Ureter (tissue), 1 donor: ENCODE measurements at places on chromosomes 2 and 18. TPM values are rescaled to one million over a fixed set of nuclear protein-coding genes. Genes with fewer than 3 reads are reported as not detected.

GRCh38 chr2:102256276-102256675 lies 55.1 kb upstream of the IL1RL1 start:
- no peak for DNase-seq

IL1F10 gene
- not detected for total RNA-seq

RND3 gene
- total RNA-seq: 63.5 TPM

- no peak for DNase-seq
Measured at GRCh38 chr2:232260075-232260474, 118.5 kb upstream of the ALPP start.

DNA sequence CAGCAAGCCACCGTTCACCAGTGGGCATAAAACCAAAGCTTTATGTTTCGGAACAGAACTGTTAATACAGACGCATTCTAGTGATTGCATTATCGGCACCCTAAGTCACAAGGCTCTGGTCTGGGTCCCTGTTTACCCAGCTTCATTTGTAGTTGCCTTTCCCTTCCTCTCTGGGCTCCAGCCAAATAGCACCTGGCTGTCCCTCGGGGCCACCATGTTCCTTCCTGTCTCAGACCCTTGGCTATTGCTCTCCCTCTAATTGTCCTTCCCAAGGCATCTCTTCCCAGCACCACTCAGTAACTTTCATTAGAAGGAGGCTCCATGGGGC lies 75.3 kb downstream of the SDC1 start:
- DNase-seq: no peak

DNA sequence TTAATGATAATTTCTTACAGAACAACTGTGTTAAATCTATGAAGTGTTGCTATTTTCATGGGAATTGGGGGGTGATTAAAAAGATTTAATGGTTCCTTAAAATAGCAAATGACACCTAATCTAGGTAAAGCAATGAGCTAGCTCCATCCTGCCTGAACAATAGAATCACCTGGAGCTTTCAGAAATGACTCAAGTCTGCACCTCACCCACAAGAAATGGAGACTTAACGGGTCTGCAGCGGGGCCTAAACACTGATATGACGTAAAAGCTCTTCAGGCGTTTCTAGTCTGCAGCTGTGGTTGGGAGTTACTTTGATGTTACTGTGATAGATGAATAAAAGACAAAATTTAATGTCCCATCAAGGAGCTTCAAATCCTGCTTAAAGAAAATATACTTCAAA lies 328.2 kb downstream of the RND3 start:
- DNase-seq: no peak

CDK15 gene
- 2.3 TPM for total RNA-seq

NPC1 gene
- 42.0 TPM for total RNA-seq

MAPK4 gene
- 14.3 TPM for total RNA-seq

PROC gene
- total RNA-seq: not detected

- no peak for DNase-seq
Measured at GRCh38 chr2:171316220-171316619, 117.6 kb downstream of the METTL8 start.

GRCh38 chr2:190184460-190184859 lies 121.9 kb upstream of the MSTN start:
- DNase-seq: no peak

- DNase-seq: no peak
Measured at GRCh38 chr2:54551123-54551756, 95.1 kb downstream of the SPTBN1 start.

GALM gene
- 12.7 TPM for total RNA-seq

DNA sequence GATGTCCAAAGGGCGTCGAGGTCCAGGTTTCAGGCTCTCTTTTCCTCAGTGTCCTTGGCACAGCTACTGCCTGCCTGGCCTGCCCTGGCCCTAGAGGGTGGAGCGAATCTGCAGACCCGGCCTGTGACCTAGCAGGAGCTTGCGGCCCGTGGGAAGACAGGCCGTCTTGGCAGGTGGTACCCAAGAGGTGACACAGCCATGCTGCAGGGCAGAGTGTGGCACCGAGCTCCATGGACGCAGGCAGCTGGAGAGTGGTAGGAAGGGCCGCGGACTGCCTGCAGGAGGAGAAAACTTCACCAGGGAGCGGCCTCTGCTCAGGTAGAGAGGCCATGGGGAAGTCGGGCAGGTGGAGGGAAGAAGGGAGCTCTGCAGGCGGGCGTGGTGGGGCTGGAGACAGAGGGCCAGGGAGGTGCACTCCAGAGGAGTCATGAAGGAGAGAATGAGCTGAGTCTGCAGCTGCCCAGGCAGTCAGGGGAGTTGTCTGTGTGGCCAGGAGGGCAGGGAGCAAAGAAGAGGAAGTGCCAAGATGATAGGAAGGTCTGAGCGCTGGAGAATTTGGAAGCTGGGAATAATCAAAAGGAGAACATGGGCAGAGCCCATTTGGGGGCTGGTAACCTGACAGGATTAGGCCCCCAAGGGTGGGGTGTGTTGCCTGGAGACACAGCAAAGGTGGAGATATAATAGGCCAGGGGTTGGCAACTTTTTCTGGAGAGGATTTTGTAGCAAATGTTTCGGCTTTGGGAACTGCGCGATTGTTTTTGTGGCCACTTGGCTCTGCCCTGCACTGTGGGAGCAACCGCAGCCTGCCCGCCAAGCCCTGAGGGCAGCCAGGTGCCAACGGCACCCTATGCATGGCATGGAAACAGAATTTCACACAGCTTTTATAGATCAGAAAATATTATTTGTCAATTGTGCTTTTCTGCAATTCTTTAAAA lies 154.4 kb upstream of the PXDN start:
- DNase-seq: no peak

GRCh38 chr18:3970929-3971328 lies 484.2 kb downstream of the DLGAP1 start:
- DNase-seq: no peak

DNA sequence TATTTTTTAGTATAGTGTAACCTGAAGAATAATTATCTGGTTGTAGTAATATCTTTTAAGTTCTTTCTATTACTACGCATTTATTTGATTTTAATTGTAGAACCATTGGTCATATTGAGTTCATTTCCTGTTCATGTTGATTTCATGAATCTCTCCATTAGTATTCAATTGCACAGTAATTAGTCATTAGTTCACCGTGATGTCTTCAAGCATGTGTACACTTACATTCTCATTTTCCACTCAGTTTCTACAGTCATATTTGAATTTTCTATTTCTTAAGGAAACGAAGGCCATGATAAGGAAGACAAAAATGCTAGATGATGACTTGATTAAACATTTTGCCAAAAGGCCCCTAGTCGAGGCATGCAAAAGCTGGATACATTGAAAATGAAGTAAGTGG lies 333.7 kb upstream of the FANCL start:
- DNase-seq: no peak

GTF2A1L gene
- total RNA-seq: not detected

DNA sequence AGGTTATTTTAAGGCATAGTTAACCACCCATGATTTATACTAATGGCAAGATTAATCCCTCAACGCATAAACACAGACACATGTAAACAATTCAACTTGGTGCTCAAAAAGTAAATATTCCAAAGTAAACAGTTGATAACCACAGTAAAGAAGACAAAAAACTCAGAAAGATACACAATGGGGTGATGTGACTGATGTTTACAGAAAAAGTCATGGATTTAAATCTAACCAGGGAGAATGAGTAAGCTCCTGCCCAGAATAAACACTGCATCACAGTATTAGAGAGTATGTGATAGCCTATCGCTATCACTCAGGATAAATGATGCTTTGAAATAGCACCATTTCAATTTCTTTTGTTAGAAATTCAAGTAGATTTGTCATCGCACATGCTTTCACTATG lies 49.3 kb downstream of the HIBCH start:
- DNase-seq: no peak

DNA sequence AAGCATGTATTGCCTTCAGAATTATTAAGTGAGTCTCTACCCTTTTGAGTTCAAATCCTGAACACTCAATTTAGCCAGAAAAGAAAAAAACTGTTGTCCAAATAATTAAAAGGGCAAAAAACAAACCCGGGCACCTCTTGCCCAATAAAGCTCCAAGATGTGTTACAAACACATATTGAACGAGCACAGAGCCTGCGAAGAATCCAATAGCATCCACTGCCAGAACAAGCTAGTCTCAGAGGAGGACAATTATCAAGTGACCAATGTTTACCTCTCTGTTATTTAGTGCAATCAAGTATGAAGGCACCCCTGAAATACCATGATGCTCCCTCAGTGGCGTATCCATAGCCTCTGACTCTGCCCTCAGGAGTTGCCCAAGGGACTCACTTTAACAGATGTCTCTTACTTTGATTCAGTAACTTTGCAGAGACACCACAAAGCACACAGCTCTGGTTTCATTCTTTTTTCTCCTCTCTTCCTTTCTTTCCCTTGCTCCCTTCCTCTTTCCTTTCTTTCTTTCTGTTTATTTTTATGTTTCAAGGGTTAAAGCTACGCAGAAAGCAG lies 93.5 kb upstream of the SPATS2L start:
- no peak for DNase-seq

DNA sequence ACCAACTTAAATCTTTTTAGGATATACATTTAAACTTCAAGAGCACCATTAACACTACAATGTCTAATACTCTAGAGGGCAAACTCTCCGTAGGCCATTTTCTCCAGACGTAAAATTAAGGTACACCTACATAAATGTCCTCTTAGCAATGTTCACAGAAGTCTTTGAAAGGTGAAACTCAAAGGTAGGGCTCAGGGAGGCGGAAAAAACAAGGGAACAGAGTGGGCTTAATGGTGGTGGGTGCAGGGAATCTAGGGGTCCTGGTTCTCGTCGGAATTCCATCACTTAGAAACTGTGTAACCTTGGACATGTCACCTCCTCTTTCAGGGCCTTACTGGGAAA lies 668 bp downstream of the NFU1 start:
- no peak for DNase-seq

GRCh38 chr2:197209742-197210408 lies 100.7 kb downstream of the ANKRD44 start:
- DNase-seq: no peak

PJVK gene
- total RNA-seq: 5.8 TPM

DYSF gene
- 15.2 TPM for total RNA-seq

GPR35 gene
- 1.6 TPM for total RNA-seq

SNTG2 gene
- total RNA-seq: 9.9 TPM
